ENCODE measurements at places on chromosomes 2 and 18. TPM values are rescaled to one million over a fixed set of nuclear protein-coding genes. Genes with fewer than 3 reads are reported as not detected.

The ARHGAP15 gene
- 1.2 TPM for total RNA-seq

The BOLL gene
- not detected for total RNA-seq

The HRH4 gene
- 0.09 TPM for total RNA-seq

The ANKRD30B gene
- not detected for total RNA-seq

The EVA1A gene
- not detected for total RNA-seq

The LONRF2 gene
- total RNA-seq: 9.7 TPM

The CPLX4 gene
- not detected for total RNA-seq

The OTOS gene
- total RNA-seq: not detected

The INHBB gene
- not detected for total RNA-seq

The TTN gene
- 0.07 TPM for total RNA-seq

The SP5 gene
- total RNA-seq: 0.73 TPM

The CD8B2 gene
- total RNA-seq: not detected

The DNAJC5G gene
- total RNA-seq: not detected

The CROCC2 gene
- total RNA-seq: not detected
